AG08396 (cell line): ENCODE measurements at places on chromosomes 12 and 14.

GRCh38 chr12:52004042-52004648 lies 2.6 kb upstream of the TAMALIN start:
- peak; percentile 87 for DNase-seq

- DNase-seq = no peak
Measured at GRCh38 chr14:96103560-96104460, 64.6 kb downstream of the C14orf132 start.

DNA sequence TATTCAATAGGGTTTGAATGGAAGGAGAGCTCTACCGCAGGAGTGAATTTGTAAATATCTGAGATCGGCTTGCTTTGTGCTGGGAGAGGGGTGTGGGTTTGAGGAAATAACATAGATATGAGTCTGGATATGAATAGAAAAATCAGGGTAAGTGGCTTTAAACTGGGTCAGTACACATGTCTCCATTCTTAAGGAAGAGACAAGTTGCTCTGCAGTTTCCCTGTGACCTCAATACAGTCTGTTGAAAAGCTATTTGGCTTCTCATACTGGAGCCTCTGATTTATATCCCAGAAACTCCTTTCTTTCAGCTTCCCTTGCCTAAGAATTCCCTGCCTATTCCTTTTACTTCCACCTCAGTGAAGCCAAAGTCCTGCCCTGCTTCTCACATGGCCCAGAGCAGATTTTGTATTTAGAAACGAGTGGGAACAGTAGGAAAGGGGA lies 153.5 kb upstream of the ATF7IP start:
- DNase-seq = no peak

- no peak for DNase-seq
Measured at GRCh38 chr12:46342562-46343033, 30.0 kb downstream of the SLC38A2 start.

GRCh38 chr14:31000629-31001338 lies 24.7 kb upstream of the AP4S1 start:
- DNase-seq = no peak
